Uterine smooth muscle cell (primary cell): ENCODE measurements at places on chromosomes 13 and 19. TPM values are rescaled to one million over a fixed set of nuclear protein-coding genes. Genes with fewer than 3 reads are reported as not detected.

Gene ZNF132
- 9.2 and 10.6 TPM in 2 replicates for total RNA-seq

Gene AKAP11
- total RNA-seq, result 35.6 and 36.1 TPM in 2 replicates

Gene NBEA
- total RNA-seq, result 6.1 and 11.4 TPM in 2 replicates

Gene TEX101
- total RNA-seq, result not detected in 2 replicates

Gene ZNF790
- total RNA-seq, result 5.0 and 7.2 TPM in 2 replicates

Gene ATP13A1
- total RNA-seq, result 110 and 138 TPM in 2 replicates

Gene C13orf42
- not detected in 2 replicates for total RNA-seq

Gene LAIR1
- not detected in 2 replicates for total RNA-seq

Gene B3GLCT
- total RNA-seq, result 7.1 and 11.8 TPM in 2 replicates

Gene CYP4F11
- not detected in 2 replicates for total RNA-seq

Gene GAPDHS
- total RNA-seq, result not detected in 2 replicates

Gene APLP1
- 3.5 and 6.7 TPM in 2 replicates for total RNA-seq

Gene BTBD2
- total RNA-seq, result 54.8 and 65.1 TPM in 2 replicates

Gene UQCR11
- 32.5 and 47.6 TPM in 2 replicates for total RNA-seq

Gene IQCN
- total RNA-seq, result 0.44 and 0.50 TPM in 2 replicates

Gene TPM4
- 1,300 and 1,502 TPM in 2 replicates for total RNA-seq

Gene HTR2A
- total RNA-seq, result under 0.01 and 0.50 TPM in 2 replicates

Gene DAND5
- 0.12 TPM in 1 of 2 replicates, not detected in the other for total RNA-seq

Gene ANGPTL8
- not detected in 2 replicates for total RNA-seq

Gene NEK5
- 0.11 and 0.12 TPM in 2 replicates for total RNA-seq

Gene NRTN
- not detected in 2 replicates for total RNA-seq

Gene REEP6
- 0.44 and 1.7 TPM in 2 replicates for total RNA-seq

Gene CEACAM7
- total RNA-seq, result not detected in 2 replicates

Gene RPL13A
- total RNA-seq, result 1,950 and 2,937 TPM in 2 replicates

Gene SLC25A41
- total RNA-seq, result 0.11 TPM in 1 of 2 replicates, not detected in the other

Gene NOVA2
- under 0.01 TPM in 1 of 2 replicates, not detected in the other for total RNA-seq

Gene DCLK1
- 6.9 and 13.1 TPM in 2 replicates for total RNA-seq

Gene ZNF730
- total RNA-seq, result 1.4 and 1.9 TPM in 2 replicates

Gene FGF22
- total RNA-seq, result 0.11 TPM in 1 of 2 replicates, not detected in the other

Gene PRODH2
- total RNA-seq, result not detected in 2 replicates

Gene FXYD1
- 0.33 and 0.87 TPM in 2 replicates for total RNA-seq

Gene LSM4
- 122 and 207 TPM in 2 replicates for total RNA-seq

Gene SRRM5
- not detected in 2 replicates for total RNA-seq

Gene TINCR
- total RNA-seq, result 0.12 and 0.22 TPM in 2 replicates

Gene MEGF8
- total RNA-seq, result 14.4 and 36.0 TPM in 2 replicates

Gene CGB3
- not detected in 2 replicates for total RNA-seq

Gene SIGLEC10
- not detected in 2 replicates for total RNA-seq

Gene ZNF681
- 0.50 and 0.77 TPM in 2 replicates for total RNA-seq

Gene FREM2
- total RNA-seq, result under 0.01 TPM in 2 replicates

Gene MUC16
- under 0.01 TPM in 2 replicates for total RNA-seq

Gene ATP1A3
- 0.11 and 0.37 TPM in 2 replicates for total RNA-seq

Gene CASP14
- total RNA-seq, result not detected in 2 replicates

Gene ICAM1
- 4.8 and 5.6 TPM in 2 replicates for total RNA-seq

Gene PPAN
- total RNA-seq, result 27.4 and 42.7 TPM in 2 replicates

Gene ODAD3
- total RNA-seq, result 0.22 and 0.37 TPM in 2 replicates

Gene PABPC3
- 0.11 and 0.37 TPM in 2 replicates for total RNA-seq

Gene SYT3
- total RNA-seq, result 0.11 and 0.25 TPM in 2 replicates

Gene PROZ
- total RNA-seq, result not detected in 2 replicates
